Lung (tissue), 17 donors: ENCODE measurements at places on chromosomes 13 and 19. TPM values are rescaled to one million over a fixed set of nuclear protein-coding genes. Genes with fewer than 3 reads are reported as not detected.
A peak's percentile ranks its signal among the peaks of the same experiment; 100 is the strongest.

- DNase-seq: no peak
- no peaks in the 10 kb centered on the region for H3K27me3 ChIP-seq
- no peaks in the 10 kb centered on the region for H3K36me3 ChIP-seq
- H3K4me3 ChIP-seq: no peak overlapping the region
- no peak overlapping the region for H3K27ac ChIP-seq
- H3K4me1 ChIP-seq: peaks cover 4% of the 10 kb centered on the region
Measured at GRCh38 chr13:49630580-49630979, 2.3 kb downstream of the ARL11 start.

DNA sequence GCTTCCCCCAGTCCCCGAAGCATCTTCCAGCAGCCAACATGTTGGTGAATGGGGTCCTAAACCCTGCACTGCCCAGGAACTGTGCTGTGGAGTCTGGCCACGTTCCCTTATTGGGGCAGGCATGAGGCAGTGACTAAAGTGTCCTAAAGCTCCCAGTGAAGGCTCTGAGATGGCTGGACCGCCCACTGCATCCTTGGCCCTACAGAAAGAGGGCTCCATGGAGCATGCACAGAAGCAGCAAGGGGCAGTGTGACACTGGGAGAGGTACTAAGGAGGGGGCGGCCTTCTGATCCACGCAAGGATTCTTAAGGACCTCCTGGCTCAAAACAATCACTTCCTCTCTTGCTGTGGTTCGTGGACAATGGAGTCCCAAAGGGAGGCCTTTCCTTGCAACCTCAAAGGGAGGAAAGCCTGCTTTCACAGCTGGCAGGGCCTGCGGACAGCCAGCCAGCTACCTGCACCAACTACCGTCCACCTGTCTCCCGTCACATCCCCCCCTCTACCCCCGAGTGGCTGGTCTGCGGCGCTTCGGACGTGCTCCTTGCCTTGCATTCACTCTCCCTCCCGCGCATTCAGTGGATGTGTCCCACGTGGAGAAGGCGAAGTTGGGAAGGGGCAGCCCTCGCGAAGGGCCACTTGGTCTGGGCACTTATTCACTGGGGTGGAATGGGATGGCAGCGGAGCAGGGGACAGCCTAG lies 63.9 kb upstream of the STARD13 start:
- H3K4me1 ChIP-seq: peaks cover 6% of the 10 kb centered on the region
- no peak for DNase-seq
- H3K36me3 ChIP-seq: no peaks in the 10 kb centered on the region
- H3K27ac ChIP-seq: peak overlapping the region; percentile 92
- H3K27me3 ChIP-seq: no peaks in the 10 kb centered on the region
- H3K4me3 ChIP-seq: peak overlapping the region; percentile 84

GRCh38 chr13:106467427-106468122 lies 67.9 kb downstream of the EFNB2 start:
- no peaks in the 10 kb centered on the region for H3K36me3 ChIP-seq
- H3K27me3 ChIP-seq: no peaks in the 10 kb centered on the region
- H3K4me3 ChIP-seq: no peak overlapping the region
- no peak overlapping the region for H3K27ac ChIP-seq
- no peak for DNase-seq

DNA sequence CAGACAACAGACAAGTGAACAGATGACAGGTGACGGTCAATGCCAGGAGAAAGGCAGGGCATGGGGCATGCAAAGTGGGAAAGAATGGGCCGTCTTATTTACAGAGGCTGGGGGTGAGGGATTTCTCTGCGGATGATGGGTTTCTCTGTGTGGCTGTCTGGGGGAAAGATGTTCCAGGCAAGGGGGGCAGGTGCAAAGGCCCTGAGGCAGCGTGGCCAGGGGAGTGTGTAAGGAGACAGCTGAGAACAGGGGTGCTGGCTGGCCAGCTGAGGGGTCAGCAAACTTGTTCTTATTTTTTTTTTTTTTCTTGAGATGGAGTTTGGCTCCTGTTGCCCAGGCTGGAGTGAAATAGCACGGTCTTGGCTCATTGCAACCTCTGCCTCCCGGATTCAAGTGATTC lies 21.8 kb upstream of the RANBP3 start:
- no peaks in the 10 kb centered on the region for H3K4me1 ChIP-seq
- no peak overlapping the region for H3K27ac ChIP-seq
- H3K36me3 ChIP-seq: peaks cover 5% of the 10 kb centered on the region
- no peaks in the 10 kb centered on the region for H3K27me3 ChIP-seq
- H3K4me3 ChIP-seq: no peak overlapping the region

DNA sequence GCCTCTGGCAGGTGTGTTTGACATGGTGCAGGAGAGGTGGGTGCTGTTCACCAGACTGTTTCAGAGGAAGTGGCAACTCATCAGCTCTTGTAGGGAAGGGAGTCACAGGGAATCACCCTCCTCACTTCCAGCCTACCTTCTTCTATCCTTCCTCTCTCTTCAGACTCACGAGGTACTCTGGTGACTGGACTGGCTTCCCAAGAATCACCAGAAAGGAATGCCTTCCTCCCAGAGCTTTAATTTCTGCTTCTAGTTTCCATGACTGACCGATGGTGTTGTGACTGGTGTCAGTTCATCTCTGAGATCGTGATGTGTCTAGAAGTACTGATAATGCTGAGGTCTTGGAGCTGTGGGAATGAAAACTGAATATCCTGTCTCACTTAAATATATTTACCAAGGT lies 247.3 kb downstream of the KCTD12 start:
- H3K4me3 ChIP-seq: no peak overlapping the region
- no peak for DNase-seq
- H3K27me3 ChIP-seq: no peaks in the 10 kb centered on the region
- H3K4me1 ChIP-seq: no peaks in the 10 kb centered on the region
- H3K27ac ChIP-seq: no peak overlapping the region

DNA sequence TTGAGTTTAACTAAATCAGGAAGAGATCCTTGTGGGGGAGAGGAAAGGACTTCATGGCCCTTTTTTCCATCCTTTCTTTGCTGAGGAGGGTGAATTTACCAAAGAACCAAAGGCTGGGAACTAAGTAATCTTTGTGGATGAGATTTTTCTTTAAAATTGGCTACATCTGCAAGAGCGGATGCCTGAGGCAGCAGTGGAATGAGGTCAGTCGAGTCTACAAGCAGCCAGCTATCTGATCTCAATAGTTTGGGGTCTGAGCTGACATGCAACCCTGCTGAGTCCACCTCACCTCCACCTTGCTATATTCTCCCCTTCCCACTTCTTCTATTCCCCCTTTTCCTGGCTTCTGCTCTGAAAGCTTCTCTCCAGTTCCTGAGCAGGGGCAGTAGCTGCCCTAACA lies 3.6 kb upstream of the DNAJC15 start:
- no peak for DNase-seq
- H3K4me3 ChIP-seq: no peak overlapping the region
- H3K36me3 ChIP-seq: no peaks in the 10 kb centered on the region
- H3K4me1 ChIP-seq: peaks cover 3% of the 10 kb centered on the region

GRCh38 chr13:21075011-21075378 lies 13.6 kb upstream of the LATS2 start:
- no peaks in the 10 kb centered on the region for H3K4me1 ChIP-seq
- peak overlapping the region; percentile 71 for H3K27ac ChIP-seq
- no peaks in the 10 kb centered on the region for H3K27me3 ChIP-seq
- DNase-seq: peak; percentile 44
- H3K4me3 ChIP-seq: no peak overlapping the region
- no peaks in the 10 kb centered on the region for H3K36me3 ChIP-seq

GRCh38 chr13:99376132-99376531 lies 68.9 kb upstream of the GPR183 start:
- no peak overlapping the region for H3K27ac ChIP-seq
- H3K27me3 ChIP-seq: no peaks in the 10 kb centered on the region
- no peak for DNase-seq

GRCh38 chr19:2244125-2244411 lies 5.1 kb upstream of the AMH start:
- H3K27ac ChIP-seq: no peak overlapping the region
- peaks cover 47% of the 10 kb centered on the region for H3K36me3 ChIP-seq
- peaks cover 29% of the 10 kb centered on the region for H3K4me1 ChIP-seq
- H3K4me3 ChIP-seq: no peak overlapping the region
- no peaks in the 10 kb centered on the region for H3K27me3 ChIP-seq

GRCh38 chr13:40653527-40654318 lies 12.7 kb downstream of the FOXO1 start:
- no peak overlapping the region for H3K27ac ChIP-seq
- H3K27me3 ChIP-seq: no peaks in the 10 kb centered on the region
- no peaks in the 10 kb centered on the region for H3K4me1 ChIP-seq

DNA sequence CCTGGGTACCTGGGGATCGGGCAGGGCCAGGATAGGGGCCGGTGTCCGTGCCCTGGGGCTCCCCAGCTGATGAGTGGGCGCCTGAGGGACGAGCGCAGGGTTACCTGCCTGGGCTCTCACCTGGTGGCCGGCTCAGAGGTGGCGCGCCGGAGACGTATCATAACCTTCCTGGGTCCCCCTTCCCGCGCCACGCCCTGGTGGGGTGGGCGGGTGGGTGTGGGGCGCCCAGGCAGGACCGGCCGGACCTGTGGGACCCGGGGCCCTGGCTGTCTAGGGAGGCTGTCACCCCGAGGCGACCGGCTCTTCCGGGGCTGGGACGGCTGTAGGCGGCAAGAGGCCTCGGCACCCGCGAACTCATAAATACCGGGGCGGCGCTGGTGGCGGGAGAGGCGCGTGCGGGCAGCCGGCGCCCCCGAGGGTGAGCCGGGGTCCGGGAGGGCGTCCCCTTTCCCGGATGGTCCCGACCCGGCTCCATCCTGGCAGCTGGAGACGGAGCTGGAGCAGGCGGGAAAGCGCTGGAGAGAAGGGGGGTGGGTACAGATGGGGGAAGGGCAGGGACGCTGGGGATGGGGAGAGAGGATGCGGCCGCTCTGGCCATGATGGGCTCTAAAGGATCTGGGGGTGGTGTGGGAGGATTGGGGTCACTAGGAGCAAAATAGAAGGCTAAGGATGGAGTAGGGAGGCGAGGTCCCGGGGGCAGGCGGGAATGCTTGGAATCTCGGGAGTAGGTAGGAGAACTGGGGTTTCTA lies at the start of gene ACP7:
Gene ACP7, plus strand, starts transcription at position 386 of the 749 bp plus-strand sequence. CDS start 902 bp downstream, outside the sequence.
- H3K4me1 ChIP-seq: peaks cover 11% of the 10 kb centered on the region
- H3K27me3 ChIP-seq: peaks cover 31% of the 10 kb centered on the region
- H3K36me3 ChIP-seq: no peaks in the 10 kb centered on the region
- no peak within 1 kb of the TSS for H3K4me3 ChIP-seq

DNA sequence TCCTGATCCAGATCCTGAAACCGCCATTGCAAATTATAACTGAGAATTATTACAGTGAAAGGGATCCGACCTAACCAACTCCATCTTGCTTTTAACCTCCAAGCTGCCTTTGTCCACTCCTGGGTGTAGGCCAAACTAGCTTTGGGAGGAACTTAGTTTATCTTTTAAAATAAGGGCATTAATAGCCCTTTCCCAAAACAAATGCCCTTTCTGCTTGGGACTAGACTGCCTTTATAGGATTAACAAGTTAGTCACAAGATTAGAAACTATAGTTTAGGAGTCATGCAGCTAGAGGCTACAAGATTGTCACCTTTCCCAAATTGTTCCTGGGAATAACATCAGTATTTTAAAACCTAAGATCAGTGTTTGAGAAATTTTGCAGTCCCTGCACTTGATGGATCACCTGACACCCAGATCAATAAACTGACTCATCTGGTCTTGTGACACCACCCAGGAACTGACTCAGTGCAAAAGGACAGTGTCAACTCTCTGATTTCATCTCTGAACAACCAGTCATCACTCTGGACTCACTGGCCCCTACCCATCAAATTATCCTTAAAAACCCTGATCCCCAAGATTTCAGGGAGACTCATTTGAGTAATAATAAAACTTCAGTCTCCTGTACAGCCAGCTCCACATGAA lies 4.1 kb upstream of the ZNF841 start:
- no peak for DNase-seq
- H3K36me3 ChIP-seq: no peaks in the 10 kb centered on the region
- H3K4me3 ChIP-seq: no peak overlapping the region
- H3K4me1 ChIP-seq: no peaks in the 10 kb centered on the region
- H3K27me3 ChIP-seq: no peaks in the 10 kb centered on the region
- H3K27ac ChIP-seq: no peak overlapping the region

DNA sequence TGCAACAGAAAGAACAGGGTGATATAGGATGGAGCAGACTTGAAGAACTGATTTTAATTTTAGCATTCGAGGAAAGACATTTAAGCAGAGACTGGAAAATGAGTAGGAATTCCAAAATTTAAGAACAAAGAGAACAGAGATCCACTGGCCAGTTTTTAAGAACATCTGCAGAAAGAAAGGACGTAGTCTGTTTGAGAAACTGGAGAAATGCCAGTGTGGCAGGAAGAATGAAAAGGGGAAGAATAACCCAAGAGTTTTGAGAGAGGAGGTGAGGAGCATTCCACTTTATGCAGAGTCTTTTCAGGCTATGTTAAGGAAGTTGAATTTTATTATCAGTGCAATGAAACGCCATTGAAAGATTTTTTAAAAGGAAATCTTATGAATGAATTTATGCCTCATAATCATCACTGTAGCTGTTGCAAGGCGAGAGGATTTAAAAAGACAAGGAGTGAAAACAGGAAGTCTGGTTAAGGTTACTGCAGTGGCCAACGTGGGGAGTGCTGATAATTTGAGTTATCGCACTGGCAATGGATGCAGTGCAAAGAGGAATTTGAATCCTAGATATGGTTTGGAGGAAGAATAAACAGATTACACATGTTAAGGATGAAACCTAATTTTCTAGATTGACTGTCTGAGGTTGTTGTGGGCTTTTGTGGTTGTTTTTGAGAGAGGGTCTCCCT lies 253.8 kb downstream of the DACH1 start:
- H3K4me1 ChIP-seq: no peaks in the 10 kb centered on the region
- H3K27me3 ChIP-seq: no peaks in the 10 kb centered on the region
- H3K4me3 ChIP-seq: no peak overlapping the region
- no peak overlapping the region for H3K27ac ChIP-seq
- H3K36me3 ChIP-seq: no peaks in the 10 kb centered on the region

DNA sequence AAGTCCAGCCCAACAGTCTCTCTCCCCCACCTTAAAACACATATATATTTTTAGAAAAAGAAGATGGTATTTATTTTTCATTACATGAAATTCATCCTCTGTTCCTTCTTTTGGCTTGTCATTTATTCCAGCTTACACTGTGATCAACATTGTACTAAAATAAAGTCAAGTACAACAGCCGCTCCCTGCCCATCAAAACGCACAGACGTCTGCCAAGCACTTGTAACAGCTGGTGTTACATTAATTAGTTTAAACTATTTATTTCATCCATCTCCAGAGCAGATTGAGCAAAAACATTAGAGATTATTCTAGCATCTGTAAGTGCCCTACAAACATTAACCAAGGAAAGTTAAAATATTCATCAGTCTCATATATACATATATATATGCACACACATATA lies 350.5 kb downstream of the DACH1 start:
- H3K36me3 ChIP-seq: no peaks in the 10 kb centered on the region
- DNase-seq: no peak
- no peak overlapping the region for H3K4me3 ChIP-seq
- no peaks in the 10 kb centered on the region for H3K27me3 ChIP-seq
- H3K27ac ChIP-seq: no peak overlapping the region

DNA sequence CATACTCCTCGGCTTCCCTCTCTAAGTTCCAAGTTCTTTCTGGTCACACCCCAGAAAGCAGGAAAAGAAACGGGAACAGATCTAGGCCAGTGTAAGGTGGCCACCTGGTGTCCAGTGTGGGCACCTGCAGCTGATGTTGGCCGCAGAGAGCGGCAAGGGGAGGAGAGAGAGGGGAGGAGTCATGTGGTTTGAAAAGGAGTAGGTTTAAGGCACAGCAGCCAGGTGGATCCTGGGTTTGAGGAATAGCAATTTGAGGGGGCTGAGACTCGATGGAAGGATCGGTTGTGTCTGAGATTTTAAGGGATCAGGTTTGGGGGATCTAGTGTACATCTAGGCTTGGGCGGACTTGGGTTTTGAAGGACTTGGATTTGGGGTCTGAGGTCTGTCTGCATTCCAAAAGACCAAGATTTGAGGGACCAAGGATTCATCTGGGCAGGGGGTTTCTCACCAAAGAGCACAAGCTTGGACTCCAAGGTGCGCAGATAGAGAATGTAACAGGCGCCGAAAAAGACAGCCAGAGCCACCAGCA lies 1.2 kb downstream of the RABAC1 start:
- H3K36me3 ChIP-seq: peaks cover 2% of the 10 kb centered on the region
- H3K27me3 ChIP-seq: no peaks in the 10 kb centered on the region
- no peak overlapping the region for H3K4me3 ChIP-seq

Gene OR7D2
- total RNA-seq: not detected

Gene VSIG10L
- total RNA-seq: 0.57 TPM
